DMS79 treated with DMSO at 0.1 percent for 48 hours (cell line): ENCODE measurements at places on chromosomes 2 and 18.

DNA sequence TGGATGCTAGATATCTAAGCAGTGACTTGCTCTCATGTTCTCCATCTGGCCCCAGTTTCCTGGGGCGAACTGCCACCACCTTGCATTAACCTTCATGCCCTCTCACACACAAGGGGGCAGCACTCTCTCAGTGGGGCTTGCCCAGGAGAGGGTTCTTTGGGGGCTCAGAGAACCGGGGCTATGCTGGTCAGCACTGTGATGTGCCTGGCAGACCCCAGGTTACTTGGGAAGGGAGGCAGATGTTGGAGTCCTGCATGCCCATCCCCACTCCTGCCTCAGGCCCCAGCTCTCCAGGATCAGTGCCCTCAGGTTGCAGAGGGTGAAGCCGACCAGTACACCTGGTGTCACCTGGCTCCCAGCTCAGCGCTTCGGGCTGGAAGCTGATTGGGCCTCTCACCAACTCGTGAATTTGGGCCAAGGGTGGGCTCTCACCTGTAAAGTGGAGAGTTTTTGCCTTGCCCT, 396.2 kb upstream of the HS6ST1 start:
- DNase-seq = no peak

- DNase-seq = peak; percentile 12
These were observed 28.8 kb upstream of the CACNB4 start for GRCh38 chr2:152127628-152128027.

- DNase-seq = no peak
These were observed 216.8 kb upstream of the HNMT start for GRCh38 chr2:137747509-137747908.

DNA sequence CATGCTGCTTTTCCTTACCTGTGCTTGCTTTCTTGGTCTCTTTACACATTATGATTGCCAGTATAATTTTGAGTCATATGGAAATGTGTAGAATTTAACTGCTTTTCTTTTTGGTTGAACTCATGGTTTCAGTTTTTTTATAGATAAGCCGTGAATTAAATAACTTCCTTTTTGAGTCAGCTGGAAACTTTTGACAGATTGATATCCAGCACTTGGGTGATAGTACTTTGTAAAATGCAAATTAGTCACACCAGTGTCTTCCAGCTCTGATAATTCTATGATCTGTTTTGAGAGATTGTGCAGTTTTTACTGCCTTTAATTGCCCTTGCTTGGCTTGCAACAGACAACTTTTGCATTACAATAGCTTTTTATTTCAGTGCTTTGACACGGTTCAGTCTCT, 86.4 kb downstream of the NCOA1 start:
- DNase-seq = no peak

- no peak for DNase-seq
These were observed 345.5 kb downstream of the ERBB4 start for GRCh38 chr2:212193056-212193455.

GRCh38 chr2:175621821-175622220, 380.2 kb downstream of the LNPK start:
- no peak for DNase-seq

- DNase-seq = peak; percentile 43
These were observed 1.2 kb downstream of the DLX1 start for GRCh38 chr2:172086241-172087206.

DNA sequence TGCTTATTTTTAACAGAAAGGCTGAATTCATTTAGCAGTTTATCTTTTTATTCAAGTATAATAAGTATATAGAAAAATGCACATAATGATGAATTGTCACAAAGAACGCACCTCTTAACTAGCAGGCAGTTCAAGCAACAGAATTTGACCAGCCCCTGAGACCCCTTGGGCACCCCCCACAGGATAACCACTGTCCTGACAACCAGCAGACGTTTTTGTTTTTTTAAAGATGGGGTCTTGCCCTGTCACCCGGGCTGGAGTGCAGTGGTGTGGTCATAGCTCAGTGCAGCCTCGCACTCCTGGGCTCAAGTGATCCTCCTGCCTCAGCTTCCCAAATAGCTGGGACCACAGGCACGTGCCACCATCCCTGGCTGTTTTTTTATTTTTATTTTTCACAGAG, 14.0 kb downstream of the PRELID3A start:
- DNase-seq = no peak
